8988T (cell line): ENCODE measurements at places on chromosomes 6 and 20.

DNA sequence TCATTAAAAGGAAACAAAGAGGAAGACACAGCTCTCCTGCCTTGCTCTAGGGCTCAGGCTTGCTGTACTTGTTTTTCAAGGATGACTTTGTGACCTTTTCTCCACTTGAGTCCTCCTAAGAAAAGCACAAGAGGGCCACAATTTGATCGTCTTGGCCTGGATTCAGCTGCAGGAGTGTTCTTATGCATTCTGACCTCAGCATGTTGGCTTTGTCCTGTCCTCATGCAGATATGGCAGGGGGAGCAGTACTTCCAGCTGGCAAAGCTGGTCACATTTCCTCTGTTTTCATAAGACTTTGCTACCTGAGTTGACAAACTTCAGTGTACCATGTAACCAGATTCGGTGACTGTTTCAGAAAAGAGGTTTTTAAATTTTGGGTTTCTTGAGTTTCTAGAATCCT lies 30.8 kb downstream of the KDM1B start:
- no peak for DNase-seq

DNA sequence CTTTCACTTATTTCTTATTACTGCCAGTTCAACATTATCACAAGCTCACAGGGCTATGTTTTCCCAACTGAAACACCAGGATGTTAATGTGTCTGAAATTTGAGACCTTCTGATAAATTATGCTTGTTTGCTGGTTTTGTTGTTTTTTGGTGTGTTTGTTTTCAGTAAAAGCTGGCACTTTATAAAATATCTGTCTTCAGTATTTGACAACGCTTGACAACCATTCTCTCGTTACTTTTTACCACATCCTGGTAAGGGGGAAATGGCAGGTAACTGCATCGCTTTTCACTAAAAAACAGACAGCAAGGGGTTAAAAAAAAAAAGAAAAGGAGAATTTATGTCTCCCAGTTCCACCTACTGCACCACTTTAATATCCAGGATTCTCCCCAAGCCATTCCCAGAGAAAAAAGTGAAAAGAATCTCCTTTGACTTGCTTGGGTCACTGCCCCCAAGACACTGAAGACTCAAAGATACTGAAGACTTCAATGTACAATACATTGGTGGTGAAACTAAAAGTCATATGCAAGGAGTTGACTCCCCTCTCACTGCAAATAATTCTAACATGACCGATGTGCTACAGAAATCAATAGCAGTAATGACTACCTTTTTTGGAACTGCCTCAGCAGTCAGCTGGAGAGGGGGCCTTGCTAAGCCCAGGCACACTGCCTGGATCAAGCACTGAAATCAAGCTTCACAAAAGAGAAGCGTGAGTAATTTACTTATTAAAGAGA lies 88.9 kb downstream of the HIVEP2 start:
- DNase-seq = no peak

DNA sequence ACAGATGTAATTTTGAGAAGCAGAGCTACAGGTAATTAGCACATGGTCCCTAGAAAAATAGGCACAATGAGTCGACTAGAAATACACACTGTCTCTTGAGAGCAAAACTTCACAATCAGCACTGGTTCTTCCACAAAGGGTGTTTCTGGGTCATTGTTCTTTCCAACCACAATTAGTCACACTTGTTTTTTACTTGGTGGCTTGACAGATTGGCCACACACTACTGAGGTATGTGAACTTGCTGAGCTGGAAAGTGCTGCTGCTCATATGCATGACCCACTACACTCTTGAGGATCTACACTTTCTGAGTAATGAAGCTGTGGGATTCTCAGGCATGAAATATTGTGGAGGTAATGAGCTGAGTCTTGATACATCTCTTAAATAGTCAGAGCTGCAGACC lies 347.7 kb downstream of the BCKDHB start:
- no peak for DNase-seq

- no peak for DNase-seq
Observed at GRCh38 chr20:16000112-16000511, 573.1 kb downstream of the KIF16B start.
